ENCODE measurements at places on chromosomes 2 and 18.
A peak's percentile ranks its signal among the peaks of the same experiment; 100 is the strongest.

- DNase-seq = no peak
Observed at GRCh38 chr18:61651145-61651879, 241.5 kb downstream of the RNF152 start.

- peak; percentile 7 for DNase-seq
Observed at GRCh38 chr18:61635901-61636528, 256.8 kb downstream of the RNF152 start.

GRCh38 chr18:8356001-8356400 is 253.2 kb upstream of the RAB12 start:
- no peak for DNase-seq

DNA sequence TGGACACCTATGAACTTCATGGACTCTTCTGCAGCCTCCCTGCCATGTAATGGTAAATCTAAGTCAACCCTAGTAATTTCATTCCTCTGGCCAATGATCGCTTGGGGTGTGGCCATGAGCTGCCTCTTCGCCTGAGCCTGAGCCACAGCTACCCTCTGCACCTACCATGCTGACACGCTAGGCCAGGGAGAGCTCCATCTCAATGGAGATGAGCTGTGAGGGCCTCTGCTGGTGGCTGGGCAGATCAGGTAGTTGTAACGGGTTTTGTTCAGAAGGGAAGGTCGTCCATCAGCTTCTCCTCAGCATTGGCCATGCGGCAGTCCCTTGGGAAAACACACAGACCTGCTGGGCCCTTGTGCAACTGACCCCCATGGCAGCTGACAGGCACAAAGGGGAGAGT is 24.4 kb downstream of the MPHOSPH10 start:
- DNase-seq = peak; percentile 5

DNA sequence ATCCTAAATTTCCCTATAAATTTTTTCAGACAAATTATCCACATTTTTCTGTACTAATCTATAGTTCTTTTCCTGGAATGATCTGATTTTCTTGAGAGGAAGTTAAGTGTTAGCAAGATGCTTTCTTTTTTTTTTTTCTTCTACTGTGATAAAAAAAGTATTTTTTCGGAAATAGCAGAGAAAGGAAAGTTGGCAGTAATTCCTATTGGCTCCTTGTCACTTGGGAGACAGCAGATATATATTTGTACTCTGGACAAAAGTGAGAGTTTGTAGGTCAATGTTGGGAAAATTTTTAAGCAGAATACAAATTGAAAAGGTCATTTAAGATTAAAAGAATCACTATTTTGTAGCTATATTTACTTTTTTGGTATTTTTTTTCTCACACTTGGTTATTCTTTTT is 635.7 kb upstream of the NRXN1 start:
- no peak for DNase-seq

- DNase-seq = no peak
Observed at GRCh38 chr18:7859122-7859521, 292.0 kb downstream of the PTPRM start.

GRCh38 chr2:108388045-108388444 is 10.3 kb downstream of the SULT1C4 start:
- no peak for DNase-seq

GRCh38 chr2:128280901-128281321 is 37.8 kb downstream of the HS6ST1 start:
- no peak for DNase-seq

DNA sequence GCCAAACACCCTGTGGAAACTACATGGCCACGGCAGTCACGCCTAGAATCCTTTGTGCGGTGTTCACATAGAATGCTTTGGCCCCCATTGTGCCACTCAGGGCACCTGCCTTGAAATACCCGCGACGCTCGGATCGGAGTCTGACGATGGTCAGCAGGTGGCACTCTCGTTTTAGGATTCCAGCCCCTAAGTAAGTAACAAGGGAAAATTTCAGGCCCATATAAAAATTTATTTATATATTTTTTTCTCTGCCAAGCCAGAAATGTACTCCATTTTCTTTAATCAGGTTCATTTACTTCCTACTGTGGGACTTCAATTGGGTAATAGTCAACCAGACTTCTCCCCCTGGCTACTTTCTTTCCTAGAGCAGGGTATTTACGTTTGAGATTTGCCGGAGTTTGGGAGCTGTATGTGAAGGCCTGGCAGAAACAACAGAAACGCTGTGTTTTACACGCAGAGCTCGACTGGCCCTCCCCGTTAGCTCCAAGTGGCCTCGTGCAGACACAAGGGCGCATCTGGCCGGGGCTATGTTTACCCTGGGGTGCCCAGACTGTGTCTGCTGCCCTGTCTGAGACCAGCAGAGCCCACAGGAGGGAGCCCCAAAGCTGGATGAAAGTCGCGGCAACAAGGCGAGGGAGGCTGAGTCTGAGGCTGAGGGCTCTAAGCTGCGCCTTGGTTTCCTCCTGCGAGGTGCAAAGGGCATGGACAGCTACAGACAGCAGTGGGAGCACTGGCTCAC is 41.6 kb downstream of the LRRC30 start:
- DNase-seq = no peak

- DNase-seq = no peak
Observed at GRCh38 chr2:240304746-240305161, 130.7 kb upstream of the GPC1 start.

DNA sequence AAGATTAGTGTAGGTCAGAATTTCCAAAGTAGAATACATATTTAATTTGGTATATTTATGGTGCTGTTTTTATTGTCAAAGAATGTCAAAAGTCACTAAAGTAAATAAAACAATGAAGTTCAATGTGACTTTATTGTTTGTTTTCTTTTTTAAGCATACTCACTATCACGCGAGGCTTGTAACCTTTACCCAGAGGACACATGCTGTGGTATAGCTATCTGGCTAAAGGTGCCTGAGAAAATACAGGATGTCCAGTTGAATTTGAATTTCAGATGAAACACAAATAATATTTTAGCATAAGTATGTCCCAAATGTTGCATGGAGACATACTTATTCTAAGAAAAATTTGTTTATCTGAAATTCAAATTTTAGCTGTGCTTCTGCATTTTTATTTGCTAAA is 103.3 kb upstream of the KLF7 start:
- no peak for DNase-seq

DNA sequence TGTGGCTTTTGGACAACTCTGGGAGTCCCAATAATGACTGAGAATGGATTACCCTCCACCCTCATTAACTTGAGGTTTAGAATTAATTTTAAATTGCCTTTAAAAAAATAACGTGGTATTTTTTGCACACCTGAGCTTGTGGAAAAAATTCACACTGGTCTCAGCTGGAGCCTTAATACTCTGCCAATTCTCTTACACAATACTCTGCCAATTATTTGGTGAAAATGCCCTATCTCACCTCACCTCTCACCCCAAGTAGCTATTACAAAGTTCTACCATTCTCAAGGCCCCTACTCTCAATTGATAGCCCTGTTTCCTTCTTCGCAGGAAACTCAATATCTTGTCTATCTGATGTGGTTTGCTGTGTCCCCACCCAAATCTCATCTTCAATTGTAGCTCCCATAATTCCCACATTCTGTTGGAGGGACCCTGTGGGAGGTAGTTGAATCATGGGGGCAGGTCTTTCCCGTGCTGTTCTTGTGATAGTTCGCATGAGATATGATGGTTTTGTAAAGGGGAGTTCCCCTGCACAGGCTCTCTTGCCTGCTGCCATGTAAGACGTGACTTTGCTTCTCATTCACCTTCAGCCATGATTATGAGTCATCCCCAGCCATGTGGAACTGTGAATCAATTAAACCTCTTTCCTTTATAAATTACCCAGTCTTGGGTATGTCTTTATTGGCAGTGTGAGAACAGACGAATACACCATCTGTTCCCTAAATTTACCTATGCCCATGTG is 27.4 kb upstream of the C2orf69 start:
- no peak for DNase-seq

DNA sequence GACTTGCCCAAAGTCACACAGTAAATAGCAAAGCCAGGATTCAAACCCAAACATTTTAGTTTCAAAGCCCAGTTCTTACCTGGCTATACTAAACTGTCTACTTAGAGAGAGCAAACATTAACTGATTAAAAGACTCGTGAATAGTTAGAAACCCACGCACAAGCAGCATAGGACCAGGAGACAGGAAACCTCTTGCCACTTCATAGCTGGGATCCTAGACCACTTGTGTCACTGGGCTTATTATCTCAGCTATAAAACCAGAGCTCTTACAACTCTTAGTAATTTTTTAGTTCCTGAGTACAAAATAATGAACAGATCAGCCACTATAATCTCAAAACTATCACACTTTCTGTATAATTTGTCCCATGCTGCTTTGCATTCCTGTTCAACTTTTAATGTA is 2.4 kb upstream of the AAK1 start:
- no peak for DNase-seq

DNA sequence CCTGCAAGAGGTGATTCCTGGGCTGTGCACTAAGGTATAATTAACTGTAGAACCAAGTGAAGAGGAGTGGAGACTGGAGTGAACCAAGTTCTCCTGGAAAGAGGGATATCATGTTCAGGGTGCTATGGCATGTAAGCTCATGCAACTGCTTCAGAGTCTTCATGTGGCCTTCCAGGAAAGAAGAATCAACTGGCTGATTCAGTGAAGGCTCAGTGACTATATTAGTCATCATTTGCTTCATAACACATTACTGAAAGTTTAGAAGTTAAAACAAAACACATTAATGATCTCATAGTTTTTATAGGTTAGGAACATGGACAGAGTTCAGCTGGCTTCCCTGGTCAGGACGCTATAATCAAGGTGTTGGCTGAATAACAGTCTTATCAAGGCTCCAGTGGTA is 1200.8 kb upstream of the GYPC start:
- no peak for DNase-seq

- DNase-seq = no peak
Observed at GRCh38 chr2:19748711-19749506, 152.9 kb downstream of the TTC32 start.

- no peak for DNase-seq
Observed at GRCh38 chr2:11373096-11373495, 28.7 kb upstream of the ROCK2 start.

DNA sequence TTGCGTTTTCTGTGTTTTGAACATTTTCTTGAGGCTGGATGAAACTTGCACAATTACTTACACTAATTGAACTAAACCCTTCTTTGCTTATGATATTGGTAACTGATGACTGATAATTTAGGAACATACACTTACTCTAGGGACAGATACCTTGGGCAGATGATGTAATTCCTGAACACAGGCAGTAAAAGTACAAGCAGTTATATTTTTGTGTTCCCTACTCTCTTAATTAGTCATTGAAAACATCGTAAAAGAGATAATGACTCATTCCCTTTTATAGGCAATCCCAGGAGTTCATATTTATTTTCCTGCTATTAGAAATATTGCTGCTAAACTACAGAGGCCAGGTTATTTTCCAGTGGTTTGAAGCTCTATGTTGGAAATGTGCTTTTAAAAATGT is 46.4 kb downstream of the CCDC85A start:
- DNase-seq = no peak

DNA sequence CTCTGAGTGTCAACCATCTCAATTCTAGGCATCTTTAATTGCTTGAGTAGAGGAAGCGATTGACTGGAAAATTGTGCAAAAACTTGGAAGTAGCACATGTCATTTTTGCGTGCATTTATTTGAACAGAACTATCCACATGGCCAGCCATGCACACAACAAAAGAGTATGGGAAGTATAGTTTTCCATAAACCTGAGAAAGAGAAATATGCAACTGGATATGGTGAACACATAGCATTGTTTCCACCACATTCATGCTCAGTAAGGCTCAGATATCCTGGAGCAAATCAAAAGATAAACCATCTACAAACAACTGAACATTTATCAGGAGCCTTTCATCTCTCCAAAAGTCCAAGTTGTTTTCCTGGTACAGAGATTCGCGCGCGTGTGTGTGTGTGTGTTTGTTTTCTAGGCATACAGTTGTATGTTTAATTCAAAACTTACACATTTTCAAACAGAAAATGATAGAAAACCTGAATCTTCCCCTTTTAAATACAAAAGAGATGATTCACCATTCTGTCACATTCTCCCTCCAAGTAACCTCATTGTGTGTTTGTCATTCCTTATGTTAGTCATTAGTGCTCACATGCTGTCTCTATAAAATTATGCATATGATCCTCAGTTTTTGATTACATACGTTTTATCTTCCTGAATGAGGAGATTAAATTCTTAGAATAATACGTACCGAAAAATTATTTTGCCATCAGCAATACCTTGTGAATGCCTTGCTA is 780.4 kb upstream of the NRXN1 start:
- no peak for DNase-seq

DNA sequence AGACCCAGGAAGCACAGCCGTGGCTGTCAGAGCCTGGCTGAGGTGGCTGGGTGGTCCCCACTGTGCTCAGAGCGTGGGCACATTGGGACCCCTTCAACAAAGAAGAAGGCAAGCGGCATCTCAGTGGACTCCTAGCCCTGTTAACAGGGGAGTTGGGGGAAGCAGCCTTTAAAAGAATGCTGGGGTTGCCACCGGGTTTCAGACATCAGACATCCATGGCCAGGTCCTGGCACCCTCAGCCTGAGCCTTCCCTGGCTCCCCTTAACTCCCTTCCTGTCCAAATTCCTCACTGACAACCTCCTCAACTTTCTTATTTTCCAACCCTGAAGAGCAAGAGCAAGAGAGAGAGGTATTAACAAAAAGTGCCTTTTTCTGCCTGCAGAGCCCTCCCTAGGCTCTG is 24.8 kb upstream of the GNAL start:
- no peak for DNase-seq

- DNase-seq = no peak
Observed at GRCh38 chr18:25229920-25230319, 122.0 kb downstream of the ZNF521 start.

GRCh38 chr18:55407774-55408535 is 180.0 kb downstream of the TCF4 start:
- DNase-seq = no peak

DNA sequence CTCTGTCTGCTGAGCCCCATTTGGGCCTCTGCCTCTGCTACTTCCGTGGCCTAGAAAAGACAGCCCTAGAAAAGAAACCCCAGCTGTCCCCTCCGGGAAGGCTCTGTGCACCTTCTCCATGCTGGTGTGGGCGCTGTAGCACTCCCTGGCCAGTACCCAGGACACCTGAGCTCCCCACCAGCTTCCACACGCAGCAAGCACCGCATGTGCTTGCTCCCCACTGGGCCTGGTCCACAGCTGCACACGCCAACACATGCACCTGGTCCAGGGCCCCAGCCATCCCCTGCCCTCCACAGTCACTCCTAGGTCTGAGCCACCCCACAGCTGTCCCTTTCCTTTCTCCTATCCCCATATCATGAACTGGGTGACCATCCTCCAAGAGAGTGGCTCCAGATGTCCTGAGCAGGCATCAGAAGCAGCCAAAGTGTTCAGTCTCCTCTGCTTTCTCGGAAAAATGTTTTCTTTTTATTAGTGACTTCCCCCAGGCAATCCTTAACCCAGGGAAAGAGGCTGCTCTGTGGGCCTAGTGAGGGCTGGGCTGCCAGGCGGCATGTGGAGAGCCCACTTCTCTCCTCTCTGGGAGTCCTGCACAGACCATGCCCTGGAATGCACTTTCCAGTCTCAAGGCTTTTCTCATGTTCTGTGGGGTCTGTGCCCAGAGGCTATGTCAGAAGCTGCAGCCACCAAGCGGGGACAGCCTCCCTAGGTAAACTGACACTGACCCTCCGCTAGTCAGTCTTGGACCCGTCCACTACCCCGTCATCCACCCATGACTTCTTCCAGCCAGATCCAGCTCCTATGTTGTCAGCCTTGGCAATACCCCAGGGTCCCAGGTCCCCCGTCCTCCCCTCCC is 133.7 kb downstream of the KLHL29 start:
- no peak for DNase-seq
